Stimulated activated CD4-positive, alpha-beta T cell treated with anti-CD3 and anti-CD28 coated beads, Interleukin-15, amount 100 ng/mL, for 1 hour (primary cell): ENCODE measurements at places on chromosomes 11 and 22.

DNA sequence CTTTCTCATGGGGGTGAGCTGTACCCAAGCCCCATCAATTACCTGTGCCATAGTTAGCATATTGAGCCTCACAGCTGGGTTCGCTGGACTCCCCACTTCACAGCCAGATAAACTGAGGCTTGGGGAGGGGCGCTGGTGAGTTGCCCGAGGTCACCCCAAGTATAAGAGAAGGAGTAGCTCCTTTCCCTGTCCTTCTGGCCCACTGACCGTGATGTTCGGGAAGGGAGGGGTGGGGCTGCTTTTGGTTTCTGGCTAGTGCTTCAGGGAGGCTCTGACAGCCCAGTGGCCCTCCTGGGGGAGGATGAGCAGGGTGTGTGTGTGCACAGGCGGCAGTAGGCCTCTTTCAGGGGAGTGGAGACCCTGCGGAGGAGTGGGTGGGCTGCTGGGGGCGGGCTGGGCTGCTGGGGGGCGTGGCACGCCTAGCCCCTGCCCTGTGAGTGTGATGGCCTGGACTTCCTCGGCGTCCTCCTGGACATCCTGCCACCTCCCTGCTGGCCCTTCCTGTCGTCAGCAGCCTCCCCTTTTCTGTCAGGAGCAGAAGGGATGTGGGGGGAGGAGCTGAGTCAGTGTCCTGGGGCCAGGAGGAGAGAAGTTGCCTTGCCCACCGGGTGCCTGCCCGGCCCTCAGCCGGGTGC, 50.3 kb downstream of the TRIOBP start:
- no peak for DNase-seq

GRCh38 chr11:119472186-119472855, 49.3 kb upstream of the THY1 start:
- no peak for DNase-seq

- no peak for DNase-seq
Measured at GRCh38 chr11:24932110-24933000, 435.5 kb downstream of the LUZP2 start.

- DNase-seq = no peak
Measured at GRCh38 chr22:46028106-46028991, 51.4 kb upstream of the WNT7B start.

DNA sequence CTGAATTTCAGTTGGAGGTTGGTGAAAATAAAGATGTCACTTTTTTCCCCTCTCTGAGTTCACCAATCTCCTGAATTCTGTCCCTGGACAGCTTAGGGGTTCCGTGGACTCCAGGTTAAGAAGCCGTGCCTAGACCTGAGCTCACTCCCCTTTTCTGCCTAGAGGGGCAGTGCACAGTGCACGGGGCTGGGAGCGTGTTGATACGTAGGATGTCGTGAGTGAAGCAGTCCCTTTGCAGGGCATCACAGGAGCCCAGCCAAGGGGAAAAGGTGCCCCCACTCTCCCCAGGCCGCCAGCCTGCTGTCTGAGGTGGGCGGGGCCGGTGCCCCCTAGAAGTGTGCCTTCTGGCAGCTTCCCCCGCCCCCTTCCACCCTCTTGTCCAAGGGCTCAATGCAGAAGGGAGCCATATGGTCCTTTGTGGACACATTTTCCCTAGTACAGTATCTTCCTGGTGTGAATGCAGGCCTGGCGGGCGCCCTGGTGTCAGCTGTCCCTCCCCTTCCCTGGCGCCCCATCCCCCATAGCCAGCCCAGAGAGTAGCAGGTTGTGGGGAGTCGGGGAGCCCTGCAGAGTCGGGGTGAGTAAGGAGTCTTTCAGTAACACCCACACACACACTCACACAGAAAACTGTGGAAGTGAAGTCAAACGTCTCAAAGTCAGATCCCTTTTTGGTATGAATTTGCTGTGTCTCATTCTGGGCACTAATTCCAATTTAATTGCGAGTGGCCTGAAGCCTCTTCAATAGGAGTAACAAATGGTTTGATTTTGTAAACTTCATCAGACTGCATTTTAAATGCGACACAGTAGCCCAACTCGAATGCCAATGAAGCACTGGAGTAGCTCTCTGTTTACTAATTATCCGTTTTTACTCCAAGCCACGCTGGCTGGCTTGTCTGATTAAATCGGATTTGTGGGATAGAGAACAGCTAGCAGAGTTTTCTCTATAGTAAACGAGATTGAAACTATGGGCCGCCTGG, 67.5 kb upstream of the NNMT start:
- DNase-seq = no peak

DNA sequence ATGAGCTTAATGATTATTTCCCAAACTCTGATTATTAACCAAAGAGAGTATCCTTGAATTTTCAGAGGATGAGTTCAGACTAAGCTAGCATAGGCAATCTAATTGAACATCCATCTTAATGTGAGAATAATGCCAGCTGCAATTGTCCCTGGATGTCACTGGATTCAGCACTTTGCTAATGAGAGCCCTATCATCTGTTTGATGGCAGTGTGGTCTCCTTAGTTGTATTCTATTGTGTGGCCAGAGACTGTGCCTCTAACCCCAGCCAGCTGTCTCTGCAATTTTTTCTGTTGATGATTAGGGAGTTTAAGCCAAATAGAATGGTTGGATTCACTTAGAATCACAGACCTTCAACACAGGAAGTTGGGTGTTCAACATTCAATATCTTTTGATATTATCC, 1249.5 kb downstream of the FAM181B start:
- no peak for DNase-seq

- DNase-seq = no peak
Measured at GRCh38 chr11:65654375-65655349, 8.1 kb downstream of the RELA start.

DNA sequence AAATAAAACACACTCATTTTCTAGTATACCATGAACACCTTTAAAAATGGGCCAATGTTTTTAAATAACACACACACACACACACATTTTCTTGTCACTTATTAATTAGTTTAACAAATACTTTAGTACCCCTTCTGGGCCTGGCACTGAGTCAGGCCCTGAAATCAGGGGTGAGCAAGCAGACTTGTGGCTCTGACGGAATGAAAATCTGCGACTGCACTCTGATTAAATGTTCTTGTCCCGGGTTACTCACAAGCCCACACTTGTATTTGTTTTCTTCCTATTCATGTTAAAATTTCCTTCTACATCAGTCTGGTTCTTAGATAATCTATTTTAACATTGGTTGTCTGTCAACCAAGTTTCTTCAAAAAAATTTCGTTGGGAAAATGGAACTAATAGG, 43.0 kb upstream of the PDGFD start:
- no peak for DNase-seq

DNA sequence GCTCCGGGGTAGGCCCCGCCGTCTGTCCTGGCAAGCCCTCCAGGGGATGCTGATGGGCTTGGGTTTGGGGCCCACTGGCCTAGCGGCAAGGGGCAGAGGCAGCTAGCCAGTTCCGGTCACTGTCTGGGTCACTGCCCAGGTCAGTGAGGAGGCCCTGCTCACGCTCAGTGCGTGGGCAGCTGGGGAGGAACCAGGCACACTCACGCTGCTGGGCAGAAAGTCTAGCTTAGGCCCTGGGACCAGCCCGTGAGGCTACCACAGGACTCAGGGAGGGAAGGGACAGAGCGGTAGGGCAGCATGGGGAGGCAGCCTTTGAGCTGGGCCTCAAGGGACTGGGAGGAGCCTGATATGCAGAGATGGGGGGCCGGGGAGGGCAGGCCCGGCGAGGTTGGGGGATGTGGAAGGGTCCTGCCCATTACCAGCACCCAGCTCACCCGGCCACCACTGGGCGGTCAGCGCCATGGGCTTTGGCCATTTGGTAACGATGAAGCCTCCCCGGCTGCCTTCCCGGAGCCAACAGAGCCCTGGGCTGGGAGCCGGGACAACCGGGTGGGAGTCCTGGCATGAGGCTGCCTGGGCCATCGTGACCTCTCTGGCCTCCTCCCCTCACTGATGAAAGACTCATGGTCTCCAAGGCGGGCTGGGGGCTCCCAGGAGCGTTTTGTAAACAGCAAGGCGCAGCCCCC, 14.2 kb downstream of the SHISAL1 start:
- DNase-seq = no peak

- no peak for DNase-seq
Measured at GRCh38 chr11:56876621-56877275, 112.0 kb upstream of the OR5AK2 start.

DNA sequence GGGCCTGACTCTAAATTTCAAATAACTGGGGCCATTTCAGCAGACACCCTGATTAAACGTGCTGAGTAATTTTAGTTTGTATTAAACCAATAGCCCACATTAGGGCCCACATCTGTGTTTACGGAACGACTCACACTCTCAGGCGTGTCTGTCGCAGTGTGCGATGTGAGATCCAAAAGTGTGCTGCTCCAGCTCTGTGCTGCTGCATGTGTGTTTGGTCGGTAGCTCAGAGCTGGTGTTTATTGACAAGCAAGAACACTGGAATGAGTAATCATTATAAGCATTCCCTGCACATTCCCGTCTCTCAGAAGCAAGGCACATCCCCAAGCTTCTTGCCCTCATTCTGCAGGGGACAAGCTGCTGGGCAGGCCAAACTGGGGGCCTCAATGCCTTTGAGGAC, 7.8 kb downstream of the OPCML start:
- DNase-seq = no peak

GRCh38 chr11:35127619-35128018, 11.4 kb upstream of the CD44 start:
- no peak for DNase-seq
